NCI-H69 (cell line): ENCODE measurements at places on chromosomes 5 and 9.

DNA sequence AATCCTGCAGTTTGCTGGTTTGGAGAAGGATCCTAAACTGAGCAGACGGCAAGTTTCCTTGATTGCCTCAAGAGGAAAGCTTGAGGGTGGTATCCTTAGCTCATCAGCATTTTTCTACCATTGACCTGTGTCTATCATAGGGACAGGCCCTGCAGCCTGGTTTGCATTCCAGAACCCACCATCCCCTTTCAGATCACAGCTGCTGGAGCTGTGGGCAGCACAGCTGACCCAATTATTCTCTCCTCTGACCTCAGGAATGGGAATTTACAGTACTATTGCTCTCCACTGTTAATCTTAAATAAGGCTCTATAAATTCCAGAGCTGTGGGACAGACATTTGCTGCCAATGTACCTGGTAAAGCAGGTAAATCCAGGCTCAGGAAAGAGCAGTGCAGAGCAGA, 163.0 kb downstream of the SPOCK1 start:
- DNase-seq, result no peak

DNA sequence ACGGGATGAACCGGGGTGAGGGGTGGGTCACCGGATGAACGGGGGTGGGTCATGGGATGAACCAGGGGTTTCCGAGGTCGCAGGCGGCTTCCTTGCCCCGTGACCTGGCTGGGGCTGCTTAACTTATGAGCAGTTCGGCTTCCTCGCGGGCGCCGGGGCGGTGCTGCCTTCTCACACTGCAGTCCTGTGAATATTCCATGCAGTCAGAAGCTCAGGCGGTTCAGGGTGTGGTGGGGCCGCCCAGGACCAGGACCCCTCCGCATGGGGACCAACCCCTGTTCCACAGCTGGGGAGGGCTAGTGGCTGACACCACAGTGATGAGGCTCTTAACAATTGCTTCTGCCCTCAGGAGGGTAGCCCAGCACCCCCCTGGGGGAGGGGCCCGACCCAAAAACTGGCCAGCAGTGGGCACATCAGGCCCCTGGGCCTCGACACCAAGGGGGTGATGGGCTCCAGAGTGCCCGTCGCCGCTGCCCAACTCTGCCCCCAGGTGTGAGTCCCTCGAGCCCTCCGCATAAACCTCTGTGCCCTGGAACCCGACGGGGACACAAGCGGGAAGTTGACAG, 30.9 kb upstream of the SLC9A3 start:
- DNase-seq, result no peak

DNA sequence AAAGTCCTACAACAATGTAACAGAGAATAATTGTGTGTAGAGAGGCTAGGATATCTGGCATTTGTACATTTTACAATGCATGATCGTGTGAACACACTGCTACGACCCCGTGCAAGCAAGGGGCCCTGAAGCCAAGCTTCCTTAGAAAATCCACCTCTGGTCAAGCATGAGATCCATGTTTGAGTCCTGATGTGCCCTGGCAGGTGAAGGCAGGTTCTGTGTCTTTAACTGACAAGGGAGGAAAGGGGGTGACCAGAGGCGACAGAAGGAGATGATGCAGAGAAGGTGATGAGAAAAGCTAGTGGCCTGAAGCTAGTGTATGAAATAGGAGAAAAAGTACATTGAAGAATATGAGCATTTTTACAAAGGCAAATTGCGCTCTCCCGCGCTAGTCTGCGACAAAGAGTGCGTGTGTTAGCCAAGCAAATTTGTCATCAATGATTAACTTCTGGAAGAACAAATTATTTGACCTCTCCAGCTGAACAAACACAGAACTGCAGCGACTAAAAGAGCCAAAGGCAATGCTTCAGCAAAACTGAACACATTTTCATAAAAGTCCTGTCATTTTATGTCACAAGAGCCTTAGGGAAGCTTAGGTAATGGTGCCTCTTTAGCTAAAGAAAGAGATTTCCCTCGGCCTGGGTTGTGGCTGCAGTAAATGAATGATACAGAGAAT, 101.7 kb upstream of the DAPK1 start:
- DNase-seq, result peak; percentile 21

- DNase-seq, result no peak
These were observed 214.1 kb upstream of the IER5L start for GRCh38 chr9:129392093-129392541.

DNA sequence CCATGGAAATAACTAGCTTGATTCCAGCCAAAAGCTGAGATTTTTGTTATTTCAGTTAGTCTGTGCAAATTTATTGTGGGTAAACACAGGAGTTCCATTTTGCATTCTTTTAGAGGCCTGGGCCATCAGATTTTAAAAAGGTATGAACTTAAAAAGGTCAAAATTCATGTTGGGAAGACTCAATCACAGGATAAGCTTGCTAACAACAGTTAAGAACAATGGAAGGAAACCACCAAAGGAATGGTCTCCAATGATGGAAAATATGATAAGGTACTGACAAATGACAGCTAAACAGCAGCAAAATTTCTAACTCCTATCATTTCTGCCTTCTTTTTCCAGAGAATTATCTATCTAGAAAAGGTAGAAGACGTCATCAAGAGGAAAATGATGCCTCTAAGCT, 16.0 kb downstream of the ABITRAM start:
- DNase-seq, result no peak

DNA sequence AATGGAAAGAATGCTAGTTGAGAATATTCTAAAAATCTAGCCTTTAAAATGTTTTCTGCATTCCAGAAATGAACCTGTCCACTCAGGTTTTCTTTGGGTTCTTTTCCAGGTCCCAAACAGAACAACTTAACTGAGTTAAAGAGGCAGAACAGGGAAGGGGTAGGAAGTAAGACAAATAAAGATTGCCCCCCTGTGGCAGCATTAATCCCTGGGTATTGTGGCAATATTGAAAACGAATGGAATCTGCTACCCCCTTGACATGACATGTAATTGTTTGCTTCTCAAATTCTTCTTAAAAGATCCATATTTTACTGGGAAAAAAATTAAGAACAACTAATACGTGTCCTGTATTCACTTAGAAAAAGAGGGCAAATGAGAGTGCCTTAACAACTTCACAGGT, 9.3 kb upstream of the RBM22 start:
- DNase-seq, result peak; percentile 10

- no peak for DNase-seq
These were observed 8.8 kb upstream of the GLIPR2 start for GRCh38 chr9:36127652-36128244.

- DNase-seq, result no peak
These were observed 159.2 kb upstream of the PLPPR1 start for GRCh38 chr9:100869326-100869725.

- no peak for DNase-seq
These were observed 95.8 kb downstream of the DOCK2 start for GRCh38 chr5:169732841-169733240.

DNA sequence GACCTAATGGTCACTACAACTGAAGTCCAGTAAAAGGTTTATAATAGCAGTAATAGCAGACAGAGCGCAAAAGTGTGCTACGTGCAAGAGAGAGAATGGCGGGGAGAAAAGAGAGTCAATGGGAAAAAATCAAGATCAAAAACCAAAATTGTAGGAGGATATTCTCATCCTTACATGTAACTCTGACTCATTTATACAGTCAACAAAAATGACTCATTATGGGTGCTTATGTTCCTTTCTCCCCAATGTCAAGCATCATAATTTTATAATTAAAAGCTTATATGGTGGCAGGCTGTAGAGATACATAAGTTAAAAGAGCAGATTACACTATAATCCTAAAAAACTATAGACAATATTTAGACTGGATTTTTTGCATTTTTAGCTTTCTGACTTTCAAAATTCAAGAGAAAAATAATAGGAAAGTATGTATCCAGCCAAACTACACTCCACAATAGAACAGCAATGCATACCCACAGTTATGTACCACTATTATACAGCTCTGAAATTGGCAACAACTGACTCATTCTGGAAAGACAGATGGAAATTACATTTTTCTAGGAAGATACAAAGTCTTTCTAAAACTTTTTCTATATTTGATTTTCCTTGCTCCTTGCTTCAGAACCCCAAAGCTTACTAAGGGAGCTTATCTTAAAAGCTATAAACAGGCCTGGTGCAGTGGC, 78.4 kb downstream of the PLPP1 start:
- no peak for DNase-seq
